Fibroblast of villous mesenchyme (primary cell): ENCODE measurements at places on chromosomes 4 and X. TPM values are rescaled to one million over a fixed set of nuclear protein-coding genes. Genes with fewer than 3 reads are reported as not detected.

The SLC6A14 gene
- total RNA-seq, result not detected in 2 replicates

The GPR50 gene
- not detected in 2 replicates for total RNA-seq

The SYN1 gene
- total RNA-seq, result 0.32 TPM in 1 of 2 replicates, not detected in the other

The TAF7L gene
- 0.32 and 1.3 TPM in 2 replicates for total RNA-seq

The FHDC1 gene
- 0.32 and 1.7 TPM in 2 replicates for total RNA-seq

The HSFX2 gene
- 0.86 TPM in 1 of 2 replicates, not detected in the other for total RNA-seq

The EREG gene
- 1.3 and 5.2 TPM in 2 replicates for total RNA-seq

The NAT8L gene
- total RNA-seq, result under 0.01 TPM in 2 replicates

The RBMX2 gene
- 17.3 and 17.4 TPM in 2 replicates for total RNA-seq
